ENCODE measurements at places on chromosomes 3 and 15.

DNA sequence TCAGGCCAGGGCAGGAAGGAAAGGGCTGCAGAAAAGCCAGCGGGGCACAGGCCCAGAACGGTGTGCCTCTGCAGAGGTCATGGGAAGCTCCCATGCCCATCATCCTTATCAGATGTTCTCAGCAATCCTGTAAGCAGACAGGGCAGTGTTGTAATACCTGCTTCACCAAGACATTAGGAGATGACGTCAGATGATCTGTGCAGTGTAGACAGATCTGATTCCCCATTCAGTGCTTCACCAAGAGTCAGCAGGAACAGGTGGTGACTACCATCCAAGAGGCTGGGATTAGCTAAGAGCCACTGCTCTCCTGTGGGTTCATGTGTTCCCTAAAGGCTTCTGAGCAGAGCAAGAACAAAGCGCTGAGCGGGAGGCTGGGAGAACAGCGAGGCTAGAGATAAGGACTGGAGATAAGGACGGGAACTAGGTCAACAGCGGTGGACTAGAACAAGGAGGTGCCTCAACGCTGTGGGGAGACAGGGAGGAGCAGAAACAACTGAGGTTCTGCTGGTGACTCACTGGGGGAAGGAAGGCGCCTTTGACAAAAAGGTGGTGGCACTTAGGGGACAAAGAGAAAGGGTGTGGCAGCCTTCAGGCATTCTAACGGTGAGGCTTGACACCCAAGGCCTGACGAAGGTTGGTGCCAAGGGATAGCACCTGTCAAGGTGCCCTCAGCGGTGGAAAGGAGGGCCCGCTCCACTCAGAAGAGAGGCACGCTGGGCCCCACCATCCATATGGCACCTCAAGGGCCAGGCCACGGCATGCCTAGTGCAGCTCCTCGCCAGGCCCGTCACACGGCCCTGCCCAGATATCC is 28.4 kb downstream of the CCDC12 start:
- no peak for DNase-seq

DNA sequence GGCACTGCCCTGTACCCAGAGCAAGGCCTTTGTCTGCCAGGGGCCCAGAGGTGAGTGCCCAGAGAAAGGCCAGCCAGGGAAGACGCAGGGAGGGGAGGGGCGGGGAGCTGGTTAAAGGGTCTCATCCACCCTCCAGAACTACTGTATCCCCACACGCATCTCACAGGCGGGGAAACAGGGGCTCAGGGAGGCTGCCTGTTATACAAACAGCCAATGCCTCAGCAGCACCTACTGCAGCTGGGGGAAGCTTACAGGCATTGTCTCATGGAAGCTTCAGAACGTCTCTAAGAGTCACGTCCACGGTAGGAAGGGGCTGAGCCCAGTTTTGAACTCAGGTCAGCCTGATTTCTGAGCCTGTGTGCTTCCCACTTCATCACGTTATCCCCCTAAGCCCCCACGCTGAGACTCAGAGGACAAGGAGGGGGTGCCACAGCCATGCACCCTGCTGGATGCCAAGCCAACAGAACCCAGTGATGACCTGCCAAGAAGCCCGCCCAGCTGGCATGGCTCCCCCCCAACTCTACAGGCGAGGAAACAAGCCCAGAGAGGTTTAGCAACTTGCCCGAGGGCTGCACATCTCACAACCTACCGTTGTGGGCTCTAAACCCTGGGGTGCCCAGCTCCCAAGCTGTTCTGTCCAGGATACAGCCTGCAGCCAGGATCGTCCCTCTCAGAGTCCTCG is 54.5 kb downstream of the IQSEC1 start:
- no peak for DNase-seq

DNA sequence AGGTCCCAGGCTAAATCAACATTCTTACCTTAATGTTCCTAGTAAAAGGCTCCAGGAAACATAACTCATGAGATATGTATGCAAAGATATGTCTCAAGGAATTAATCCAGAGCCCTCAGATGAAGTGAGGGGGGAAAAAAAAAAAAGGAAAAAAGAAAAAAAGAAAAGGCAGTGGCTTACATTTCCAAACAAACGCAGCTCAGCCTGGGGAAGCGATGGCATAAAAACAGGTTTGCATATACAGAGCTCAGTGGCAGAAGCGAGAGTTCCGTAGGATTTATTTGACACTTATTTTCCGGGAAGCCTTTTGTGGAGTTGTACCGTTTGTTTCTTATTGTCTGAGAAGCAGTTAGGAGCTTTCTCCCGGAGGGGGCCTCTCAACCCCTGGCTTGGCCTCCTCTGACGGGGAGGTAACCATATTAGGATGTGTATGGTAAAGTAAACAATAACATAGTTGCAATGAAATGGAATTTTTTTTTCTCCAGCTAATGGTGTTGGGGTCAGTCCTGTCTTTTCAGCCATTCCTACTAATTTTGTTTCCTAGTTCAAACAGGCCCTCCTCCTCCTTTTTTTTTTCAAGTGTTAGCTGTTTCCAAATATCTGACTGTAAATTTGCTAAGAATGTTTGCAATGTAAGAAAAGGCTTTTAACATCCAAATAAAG is 338.6 kb downstream of the FOXP1 start:
- DNase-seq = no peak

- no peak for DNase-seq
Observed at GRCh38 chr3:35648347-35648746, 9.0 kb downstream of the ARPP21 start.

- DNase-seq = no peak
Observed at GRCh38 chr3:134617608-134618477, 33.0 kb downstream of the KY start.
